ENCODE measurements at places on chromosomes 2 and 18.

GRCh38 chr2:151258121-151258520, 3.5 kb downstream of the RBM43 start:
- no peak for DNase-seq

- DNase-seq: no peak
These were observed 152.8 kb upstream of the CTAGE1 start for GRCh38 chr18:22570492-22570891.

DNA sequence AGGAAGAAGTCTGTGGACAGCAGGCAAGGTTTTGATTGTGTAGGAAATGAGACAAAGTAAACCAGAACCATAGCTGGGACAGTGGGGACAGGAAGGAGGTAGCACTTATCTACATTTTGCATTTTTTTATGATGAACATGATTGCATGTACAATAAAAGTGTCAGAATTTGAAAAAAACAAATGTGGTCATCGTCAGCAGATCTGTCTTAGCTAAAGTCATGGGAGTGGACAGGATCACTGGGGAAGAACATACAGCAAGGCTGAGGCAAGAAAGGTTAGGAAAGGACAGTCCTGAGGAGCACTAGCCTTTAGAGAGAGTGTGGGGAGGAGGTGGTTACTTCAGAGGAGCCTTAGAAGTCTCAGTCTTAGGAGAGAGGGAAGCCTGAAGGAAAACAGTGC, 35.1 kb upstream of the SLC14A2 start:
- DNase-seq: no peak

GRCh38 chr18:48622911-48623431, 84.1 kb downstream of the CTIF start:
- no peak for DNase-seq

- DNase-seq: no peak
These were observed 23.6 kb downstream of the STARD7 start for GRCh38 chr2:96184989-96185388.

DNA sequence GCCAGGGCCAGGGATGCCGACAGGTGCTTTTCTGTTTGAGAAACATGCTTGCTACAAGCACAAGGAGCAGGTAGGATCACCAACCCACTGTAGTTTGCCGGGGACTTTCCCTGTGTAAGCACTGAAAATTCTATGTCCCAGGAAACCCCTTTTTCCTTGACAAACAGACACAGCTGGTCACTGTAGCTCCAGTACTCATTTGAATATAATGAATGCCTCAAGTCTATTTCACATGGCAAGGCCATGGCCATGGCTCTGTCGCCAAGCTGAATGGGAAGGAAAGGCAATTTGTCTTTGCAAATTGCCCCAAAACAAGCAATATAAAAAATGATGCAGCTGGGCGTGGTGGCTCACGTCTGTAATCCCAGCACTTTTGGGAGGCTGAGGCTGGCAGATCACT, 49.6 kb upstream of the IGFBP2 start:
- DNase-seq: no peak

GRCh38 chr2:28436525-28437051, 43.9 kb downstream of the FOSL2 start:
- DNase-seq: no peak

GRCh38 chr18:69064063-69064462, 266.2 kb downstream of the CCDC102B start:
- DNase-seq: no peak

DNA sequence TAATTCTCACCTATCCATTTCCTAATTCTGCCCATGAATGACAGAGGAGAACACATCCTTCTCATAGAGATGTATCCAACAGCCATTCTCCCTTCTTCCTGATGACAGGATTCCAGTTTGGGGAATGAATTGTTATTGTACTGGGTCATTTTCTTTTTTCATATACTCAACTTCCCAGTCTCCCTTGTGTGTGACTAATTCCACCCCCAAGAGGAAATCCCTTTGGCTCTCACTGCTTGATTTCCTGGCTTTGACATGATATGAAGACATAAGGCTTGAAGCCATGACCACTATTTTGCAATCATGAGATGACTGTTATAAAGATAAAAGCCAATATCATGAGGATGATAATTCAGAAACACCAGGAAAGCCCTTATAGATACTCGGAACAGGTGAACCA, 384.7 kb upstream of the ACVR2A start:
- DNase-seq: no peak

DNA sequence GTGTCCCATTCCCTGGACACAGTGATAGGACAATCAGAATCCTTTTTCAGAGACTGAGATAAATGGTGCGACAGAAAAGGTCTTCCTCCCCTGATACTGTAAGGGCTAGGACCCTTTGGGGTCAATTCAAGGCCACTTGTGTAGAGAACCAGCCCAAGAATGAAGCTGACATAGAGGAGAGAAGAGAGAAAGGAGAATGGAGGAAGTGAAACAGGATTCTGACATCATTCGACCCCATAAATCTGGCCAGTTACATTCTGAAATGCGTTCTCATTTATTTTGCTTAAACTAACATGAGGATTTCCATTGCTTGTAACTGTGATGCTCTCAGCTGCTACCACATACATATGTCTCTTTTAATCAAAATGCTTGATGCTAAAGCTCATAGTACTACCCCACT, 148.1 kb downstream of the TMEM163 start:
- DNase-seq: no peak

DNA sequence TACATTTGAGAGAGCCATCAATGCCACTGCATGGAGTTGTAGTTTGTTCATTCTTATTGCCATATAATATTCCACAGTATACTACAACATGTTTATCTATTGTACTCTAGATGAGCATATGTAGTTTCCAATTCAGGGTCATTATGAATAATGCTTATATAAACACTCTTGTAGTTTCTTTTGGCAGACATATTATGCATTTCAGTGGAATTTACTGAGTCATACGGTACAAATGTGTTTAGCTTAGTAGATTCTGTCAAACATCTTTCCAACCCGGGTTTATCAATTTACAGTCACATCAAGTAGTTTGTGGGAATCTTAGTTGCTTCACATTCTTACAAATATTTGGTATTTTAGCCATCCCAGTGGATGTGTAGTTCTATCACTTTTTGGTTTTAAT, 161.1 kb downstream of the KCNH7 start:
- DNase-seq: no peak

- no peak for DNase-seq
These were observed 821 bp upstream of the EPHA4 start for GRCh38 chr2:221572821-221573429.

GRCh38 chr2:224405841-224406370, 4.0 kb upstream of the FAM124B start:
- DNase-seq: no peak

DNA sequence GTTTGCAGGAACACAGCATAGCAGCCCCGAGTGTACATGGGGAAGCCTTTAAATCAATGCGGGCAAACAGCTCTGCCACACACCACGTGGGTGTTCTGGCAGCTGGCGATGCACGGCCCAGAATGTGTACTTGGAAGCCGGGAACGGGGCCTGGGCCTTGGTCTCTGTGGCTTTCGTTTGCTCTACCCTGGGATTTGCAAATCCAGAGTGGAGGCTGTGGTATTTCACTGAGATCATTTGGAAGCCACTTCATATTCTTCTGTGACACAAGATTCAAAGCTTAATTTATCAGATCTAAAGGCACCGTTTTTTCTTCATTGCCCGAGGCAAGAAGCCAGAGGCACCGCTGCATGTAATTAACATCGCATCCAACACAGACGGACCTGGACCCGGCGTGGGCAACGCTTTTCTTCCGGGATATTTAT, 246.3 kb upstream of the MYT1L start:
- DNase-seq: no peak

DNA sequence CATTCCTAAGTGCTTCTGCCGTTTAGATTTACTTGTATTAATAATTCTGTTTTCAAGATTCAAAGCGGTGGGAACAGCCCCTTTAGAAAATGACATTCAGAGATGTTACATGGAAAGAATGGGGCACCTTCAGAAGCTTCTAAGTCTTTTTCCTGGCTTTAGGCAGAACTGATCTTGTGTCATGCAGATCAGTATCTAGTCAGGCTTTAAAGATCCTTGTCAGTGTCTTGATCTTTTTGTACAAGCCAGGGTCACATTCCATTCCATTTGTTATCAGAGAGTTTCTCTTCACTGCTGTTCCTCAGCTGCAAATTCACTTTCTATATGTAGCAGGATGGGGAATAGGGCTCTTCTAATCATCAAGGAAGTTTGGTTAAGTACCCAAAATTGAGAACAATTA, 275.3 kb downstream of the DCC start:
- no peak for DNase-seq

DNA sequence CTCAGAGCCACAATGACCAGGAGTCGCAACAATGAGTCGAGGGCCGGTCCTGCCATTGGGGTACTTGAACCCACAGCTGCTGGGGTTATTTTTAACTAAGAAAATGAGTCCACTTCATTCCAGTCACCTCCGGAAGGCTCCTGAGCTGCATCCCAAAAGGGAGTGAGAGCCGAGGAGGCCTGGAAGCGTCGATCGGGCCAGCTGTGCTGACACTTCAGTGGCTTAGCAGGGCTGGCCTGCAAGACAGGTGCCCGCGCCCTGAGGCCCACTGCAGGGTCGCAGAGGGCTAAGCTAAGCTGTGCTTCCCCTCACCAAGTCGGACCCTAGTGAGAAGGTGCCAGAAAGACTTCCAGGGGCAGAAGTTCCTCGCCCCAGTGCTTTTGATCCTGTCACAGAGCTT, 21.1 kb downstream of the TBC1D8 start:
- DNase-seq: no peak

DNA sequence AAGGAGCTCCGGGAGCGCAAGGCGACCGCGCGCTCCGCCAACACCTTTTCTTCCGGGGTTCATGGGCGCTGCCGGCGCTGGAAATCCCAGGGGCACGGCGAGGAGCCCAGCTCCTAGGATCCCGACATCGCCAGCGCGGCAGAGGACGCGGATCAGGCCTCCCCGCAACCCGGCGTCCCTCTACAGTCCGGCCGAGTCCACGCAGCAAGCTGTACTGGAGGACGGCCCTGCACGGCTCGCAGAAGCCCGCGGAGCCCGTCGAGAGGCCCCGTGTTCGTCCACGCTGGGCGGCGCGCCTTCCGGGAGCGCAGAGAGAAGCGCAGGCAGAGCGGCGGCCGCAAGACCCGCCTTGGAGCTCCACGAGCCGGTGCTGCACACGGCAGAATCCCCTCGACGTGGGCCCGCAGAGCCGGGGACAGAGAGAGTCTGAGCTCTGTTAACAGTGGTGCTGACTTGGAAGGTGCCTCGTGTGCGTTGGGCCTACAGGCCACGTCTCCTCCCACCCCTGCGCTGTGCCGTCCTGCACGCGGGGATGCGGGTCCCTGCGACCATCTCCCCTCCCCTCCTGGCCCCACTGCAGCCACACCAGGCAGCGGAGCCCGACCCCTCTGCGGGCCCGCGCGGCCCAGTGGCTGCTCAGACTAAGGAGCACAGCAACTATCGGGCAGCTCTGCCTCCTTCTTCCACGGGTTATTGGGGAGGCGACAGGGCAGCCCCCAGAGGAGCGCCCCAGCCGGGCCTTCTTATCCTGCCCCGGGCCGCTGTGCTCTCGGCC, 28.1 kb upstream of the PTPN2 start:
- DNase-seq: no peak

DNA sequence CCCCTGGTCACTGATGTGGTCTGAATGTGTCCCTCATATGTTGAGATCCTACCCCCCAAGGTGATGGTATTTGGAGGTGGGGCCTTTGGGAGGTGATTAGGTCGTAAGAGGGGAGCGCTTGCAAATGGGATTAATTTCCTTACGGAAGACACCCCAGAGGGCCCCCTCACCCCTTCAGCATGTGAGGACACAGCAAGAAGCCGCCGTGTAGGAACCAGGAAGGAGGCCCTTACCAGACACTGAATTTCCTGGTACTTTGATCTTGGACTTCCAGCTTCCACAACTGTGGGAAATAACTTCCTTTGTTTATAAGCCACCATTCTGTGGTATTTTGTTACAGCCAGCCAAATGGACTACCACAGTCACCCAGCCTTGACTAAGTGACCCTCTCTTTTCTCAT, 35.9 kb downstream of the NCK2 start:
- DNase-seq: no peak

DNA sequence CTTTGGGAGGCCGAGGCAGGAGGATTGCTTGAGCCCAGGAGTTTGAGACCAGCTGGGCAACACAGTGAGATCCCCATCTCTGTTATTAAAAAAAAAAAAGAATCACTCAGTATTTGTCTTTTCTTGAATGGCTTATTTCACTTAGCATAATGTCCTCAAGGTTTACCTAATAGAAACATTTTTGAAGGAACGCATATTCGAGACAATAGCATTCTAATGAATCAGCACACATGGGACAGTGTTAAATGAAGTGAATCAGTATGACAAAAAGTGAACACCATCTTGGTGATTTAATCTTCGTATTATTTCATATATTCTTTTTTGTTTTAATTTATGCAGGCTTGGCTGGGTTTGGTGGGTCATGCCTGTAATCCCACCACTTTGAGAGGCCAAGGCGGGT, 44.7 kb downstream of the WIPF1 start:
- no peak for DNase-seq

DNA sequence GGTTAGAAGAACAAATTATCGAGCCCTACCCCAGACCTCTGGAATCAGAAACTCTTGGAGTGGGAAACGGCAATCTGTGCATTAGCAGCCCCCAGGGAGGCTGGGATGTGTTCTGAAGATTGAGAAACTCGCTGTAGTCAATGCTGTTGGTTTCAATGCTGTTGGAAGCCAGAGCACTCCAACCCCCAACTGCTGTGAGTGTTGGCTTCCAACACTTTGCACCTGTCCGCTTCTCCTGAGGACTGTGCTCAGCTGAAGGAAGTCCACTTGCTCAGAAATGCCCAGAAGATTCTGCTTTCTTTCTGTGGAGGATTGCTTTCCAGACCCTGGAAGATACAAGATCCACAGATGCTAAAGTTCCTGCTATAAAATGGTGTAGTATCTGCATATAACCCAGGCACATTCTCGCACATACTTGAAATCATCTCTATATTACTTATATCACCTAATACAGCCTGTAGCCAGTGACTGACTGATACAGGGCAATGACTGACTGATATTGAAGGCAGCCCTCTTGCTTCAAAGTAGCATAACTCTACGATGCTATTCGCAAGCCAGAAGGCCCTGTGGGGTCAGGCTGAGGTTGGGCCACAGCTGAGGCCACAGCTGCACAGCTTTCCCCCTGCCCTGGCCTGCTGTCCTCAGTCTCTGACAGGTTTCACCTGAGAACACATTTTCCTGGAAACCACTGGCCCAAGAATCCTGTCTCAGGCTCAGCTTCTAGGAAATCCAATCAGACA, 757.7 kb upstream of the ID2 start:
- DNase-seq: no peak

GRCh38 chr18:24239341-24239740, 100.5 kb downstream of the CABYR start:
- no peak for DNase-seq
